ENCODE measurements at places on chromosomes 7 and 10. TPM values are rescaled to one million over a fixed set of nuclear protein-coding genes. Genes with fewer than 3 reads are reported as not detected.

The LAMTOR4 gene
- 61.5 TPM for total RNA-seq

The TBC1D12 gene
- total RNA-seq: 11.2 TPM

The CDNF gene
- 1.2 TPM for total RNA-seq

The PRSS2 gene
- total RNA-seq: not detected

The GPAM gene
- total RNA-seq: 14.9 TPM

The MOGAT3 gene
- total RNA-seq: not detected

The DLD gene
- 88.1 TPM for total RNA-seq

The RARRES2 gene
- not detected for total RNA-seq

The AKR1B1 gene
- total RNA-seq: 46.8 TPM

The OPN1SW gene
- not detected for total RNA-seq

The FAM237B gene
- total RNA-seq: not detected

The PNLIPRP2 gene
- total RNA-seq: not detected

The ASIC3 gene
- 0.34 TPM for total RNA-seq

The HERC4 gene
- 42.4 TPM for total RNA-seq

The ODAD2 gene
- 0.28 TPM for total RNA-seq

The PRTFDC1 gene
- 2.1 TPM for total RNA-seq

Data from nasal cavity respiratory epithelium epithelial cell of viscerocranial mucosa (primary cell).